ENCODE measurements at places on chromosomes 16 and 17.

- no peak for DNase-seq
Measured at GRCh38 chr17:67044016-67044772, at the start of gene CACNG1. TSS of gene CACNG1 (plus strand) at chr17:67044554. CDS start at chr17:67044661, 107 bp downstream.

- DNase-seq: no peak
Measured at GRCh38 chr17:74163271-74163821, 40.1 kb upstream of the RPL38 start.

- DNase-seq: no peak
Measured at GRCh38 chr17:76884995-76885893, 17.0 kb downstream of the MGAT5B start.

DNA sequence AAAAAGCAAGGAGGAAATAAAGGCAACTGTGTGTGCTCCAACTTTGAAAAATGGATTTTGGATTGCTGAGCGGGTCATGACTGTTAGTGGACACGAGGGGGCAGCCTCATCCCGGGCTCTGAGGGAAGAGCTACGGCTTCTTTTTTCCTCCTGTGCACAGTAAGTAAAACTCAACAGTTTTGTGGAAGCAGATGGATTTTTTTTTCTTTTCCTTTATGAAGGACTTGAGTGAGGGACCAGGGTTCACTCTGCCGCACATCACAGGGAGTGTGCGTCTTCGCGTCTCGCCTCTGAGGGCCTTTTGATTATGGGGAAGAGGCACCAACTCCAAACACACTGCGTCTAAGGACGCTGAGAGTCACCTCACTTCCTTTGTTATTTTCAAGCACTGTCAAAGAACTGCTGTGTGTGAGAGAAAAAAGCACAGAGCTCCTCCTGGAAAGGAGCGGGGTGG lies 80.3 kb upstream of the GOT2 start:
- no peak for DNase-seq

Measured in AG09309 (cell line).